ENCODE measurements at places on chromosomes 6 and 20.

- no peak for DNase-seq
Observed at GRCh38 chr6:163432300-163432699, 17.8 kb downstream of the QKI start.

- DNase-seq = no peak
Observed at GRCh38 chr20:3563548-3564177, 92.8 kb downstream of the ATRN start.

- DNase-seq = no peak
Observed at GRCh38 chr6:45073771-45074170, 254.4 kb upstream of the RUNX2 start.

DNA sequence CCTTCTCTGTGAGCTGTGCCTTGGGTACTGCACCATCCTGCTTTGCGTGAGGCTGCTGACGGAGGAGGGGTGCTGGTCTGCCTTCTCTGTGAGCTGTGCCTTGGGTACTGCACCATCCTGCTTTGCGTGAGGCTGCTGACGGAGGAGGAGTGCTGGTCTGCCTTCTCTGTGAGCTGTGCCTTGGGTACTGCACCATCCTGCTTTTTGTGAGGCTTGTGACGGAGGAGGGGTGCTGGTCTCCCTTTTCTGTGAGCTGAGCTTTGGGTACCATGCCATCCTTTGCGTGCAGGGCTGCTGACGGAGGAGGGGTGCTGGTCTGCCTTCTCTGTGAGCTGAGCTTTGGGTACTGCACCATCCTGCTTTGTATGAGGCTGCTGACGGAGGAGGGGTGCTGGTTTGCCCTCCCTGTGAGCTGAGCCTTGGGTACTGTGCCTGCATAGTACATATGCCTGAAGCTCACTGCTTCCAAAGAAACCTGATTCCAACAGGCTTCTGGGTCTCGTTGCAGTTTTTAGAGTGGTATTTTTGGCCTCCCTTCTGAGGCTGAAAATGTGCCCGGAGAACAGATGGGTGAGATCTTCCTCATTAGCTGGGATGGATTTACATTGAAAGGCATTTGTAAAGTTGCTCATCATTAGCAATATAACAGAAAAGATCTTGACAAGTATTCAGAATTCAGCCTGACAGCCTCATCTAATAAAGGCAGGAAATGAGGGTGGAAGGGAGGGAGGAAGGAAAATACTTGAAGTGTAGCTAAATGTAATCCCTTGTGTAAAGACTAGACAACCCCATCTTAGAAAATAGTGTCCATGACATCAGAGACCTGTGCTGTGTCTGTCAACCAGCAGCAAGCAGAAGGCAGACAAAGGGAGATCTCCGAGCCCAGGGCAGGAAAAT lies 46.8 kb upstream of the UNC93A start:
- DNase-seq = no peak

DNA sequence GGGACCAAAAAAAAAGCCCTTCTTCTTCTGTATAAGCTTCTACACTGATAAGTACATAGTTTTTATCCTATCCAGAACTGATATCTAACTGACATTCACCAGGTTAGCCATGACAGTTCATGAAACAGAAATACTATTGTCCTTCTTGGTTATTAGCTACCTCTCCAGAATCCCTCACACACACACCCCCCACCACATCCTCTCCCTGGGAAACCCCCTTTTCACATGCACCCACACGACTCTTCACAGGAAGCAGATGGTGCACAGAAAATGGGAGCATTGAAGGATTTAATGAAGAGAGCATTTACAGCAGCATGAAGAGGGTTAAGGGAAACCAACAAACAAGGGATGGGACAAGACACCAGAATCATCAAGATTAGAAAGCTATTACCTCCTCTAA lies 88.9 kb downstream of the FHL5 start:
- DNase-seq = no peak

DNA sequence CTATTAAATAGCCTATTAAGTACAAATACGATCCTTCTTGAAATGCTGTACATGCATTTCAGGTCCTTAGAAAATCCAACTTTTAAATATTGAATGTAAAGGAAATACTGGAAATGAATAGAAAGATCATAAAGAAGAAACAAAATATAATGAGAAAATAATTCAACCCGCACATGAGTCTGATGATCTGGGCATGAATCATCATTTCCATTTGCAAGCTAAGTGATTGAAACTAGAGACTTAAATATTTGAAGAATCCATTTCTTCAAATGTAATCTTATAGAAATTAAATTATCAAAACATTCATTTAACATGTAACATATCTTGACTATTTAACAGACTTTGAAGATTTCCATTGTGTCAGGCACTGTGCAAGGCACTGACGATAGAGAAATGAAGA lies 977.0 kb downstream of the TFAP2A start:
- DNase-seq = no peak

DNA sequence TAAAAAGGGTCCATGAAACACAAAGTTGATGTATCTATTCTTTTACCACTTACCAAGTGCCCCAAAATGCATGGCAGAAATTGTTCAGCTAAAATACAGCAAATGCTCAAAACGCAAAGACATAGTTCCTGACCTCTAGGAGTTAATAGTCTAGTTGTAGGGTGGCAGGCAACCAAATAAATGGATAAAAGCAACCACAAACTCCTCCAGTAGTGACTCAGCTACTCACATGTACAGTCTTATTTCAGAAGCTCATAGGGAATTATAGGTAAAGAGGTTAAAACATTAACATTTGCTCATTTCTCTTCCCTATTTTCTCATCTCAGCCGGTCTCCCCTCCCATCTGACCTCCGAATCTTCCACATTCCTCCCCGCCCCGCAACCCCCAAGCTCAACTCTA lies 143.9 kb upstream of the INSM1 start:
- DNase-seq = no peak

- no peak for DNase-seq
Observed at GRCh38 chr6:34036357-34037069, 109.4 kb downstream of the GRM4 start.

- no peak for DNase-seq
Observed at GRCh38 chr6:132020138-132020581, 69.0 kb upstream of the CCN2 start.

DNA sequence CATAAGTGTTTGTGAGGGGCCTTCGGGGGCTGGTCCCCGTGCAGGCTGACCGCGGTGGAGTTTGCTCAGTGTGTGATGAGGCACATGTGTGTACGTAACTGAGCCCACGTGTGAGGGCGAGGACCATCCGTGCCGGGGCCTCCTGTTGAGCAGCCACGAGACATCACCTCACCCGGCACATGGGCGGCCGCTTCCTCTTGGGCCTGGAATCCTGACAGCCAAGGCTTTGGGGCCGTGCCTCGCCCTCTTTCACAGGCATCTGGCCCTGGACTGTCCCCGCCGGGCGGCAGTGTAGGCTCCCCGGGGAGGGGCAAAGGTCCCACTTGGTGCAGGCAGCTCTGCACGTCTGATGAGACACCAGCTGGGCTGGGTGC lies 202.3 kb downstream of the DLL1 start:
- DNase-seq = no peak

All from stimulated activated CD8-positive, alpha-beta memory T cell treated with anti-CD3 and anti-CD28 coated beads, Interleukin-15, amount 100 ng/mL, for 48 hours (primary cell).